ENCODE measurements at places on chromosomes 7 and 10. TPM values are rescaled to one million over a fixed set of nuclear protein-coding genes. Genes with fewer than 3 reads are reported as not detected.

GRCh38 chr7:30087371-30087770 lies 47.4 kb upstream of the MTURN start:
- no peak for DNase-seq

- DNase-seq, result no peak
Measured at GRCh38 chr10:43076876-43077420, at the start of gene RET. Gene RET (plus strand): TSS chr10:43077069. CDS start chr10:43077259, 190 bp downstream.

DNA sequence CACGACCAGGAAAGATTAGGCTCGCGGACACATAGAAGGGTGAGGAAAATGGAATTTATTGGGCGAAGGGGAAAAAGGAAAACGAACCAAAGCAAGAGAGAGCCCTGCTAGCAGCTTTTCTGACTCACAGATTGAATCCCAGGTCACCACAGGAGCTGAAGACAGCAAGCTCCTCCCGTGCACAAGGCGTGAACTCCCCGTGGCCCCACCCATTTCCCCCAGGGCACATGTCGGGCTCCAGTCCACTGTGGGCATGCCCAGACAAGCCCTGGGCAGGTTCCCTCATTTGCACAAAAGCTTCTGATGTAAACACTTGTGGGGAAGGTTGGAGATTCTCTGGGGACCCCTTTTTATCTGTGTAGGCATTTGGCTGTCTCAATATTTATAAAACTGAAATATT lies 582.4 kb downstream of the SUGCT start:
- DNase-seq, result peak; percentile 70

- DNase-seq, result no peak
Measured at GRCh38 chr7:49848211-49848841, 74.9 kb downstream of the VWC2 start.

DNA sequence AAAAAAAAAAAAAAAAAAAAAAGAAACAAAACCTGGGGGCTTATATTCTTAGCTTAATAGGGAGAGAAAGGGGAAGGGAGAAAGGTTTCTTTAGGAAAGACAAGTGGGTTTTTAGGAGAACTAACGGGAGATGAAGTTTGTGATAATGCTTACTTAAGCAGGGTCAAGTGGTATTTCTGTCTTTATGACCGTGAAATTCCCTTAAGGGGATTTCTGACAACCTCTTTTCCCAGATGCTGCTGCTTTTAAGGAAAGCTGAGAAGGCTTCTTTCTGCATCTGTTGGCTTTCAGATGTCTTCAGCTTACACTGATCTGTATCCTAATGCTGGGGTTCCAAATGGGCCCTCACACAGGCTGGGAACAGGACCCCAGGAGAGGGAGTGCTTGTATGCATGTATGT lies 42.6 kb downstream of the ADAMTS14 start:
- DNase-seq, result no peak

DNA sequence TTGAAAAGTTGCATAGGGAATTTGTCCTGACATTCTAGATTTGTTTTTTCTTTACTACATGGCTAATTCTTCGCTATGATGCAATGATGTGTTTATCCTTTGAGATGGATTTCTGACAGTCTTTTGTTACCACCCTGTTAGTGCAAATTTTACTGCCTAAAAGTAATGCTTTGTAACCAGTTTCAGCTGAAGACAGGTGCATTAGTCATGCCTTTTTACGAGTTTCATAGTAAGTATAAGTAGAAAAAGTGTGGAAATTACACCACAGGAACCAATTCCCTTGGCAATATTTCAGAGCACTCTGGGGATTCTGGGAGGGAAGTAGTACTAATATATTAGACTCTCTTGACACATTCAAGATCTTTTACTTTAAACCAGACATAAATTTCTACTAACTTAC lies 257.8 kb upstream of the DKK1 start:
- no peak for DNase-seq

GRID2IP gene
- not detected for total RNA-seq

CLEC2L gene
- total RNA-seq, result not detected

IQUB gene
- total RNA-seq, result 0.21 TPM

PODXL gene
- 160 TPM for total RNA-seq

LLCFC1 gene
- not detected for total RNA-seq

CAMK2B gene
- total RNA-seq, result 0.68 TPM

PRSS37 gene
- total RNA-seq, result not detected
